Stimulated activated CD4-positive, alpha-beta T cell treated with anti-CD3 and anti-CD28 coated beads, TNF-alpha, amount 100 ng/mL, for 4 hours (primary cell): ENCODE measurements at places on chromosomes 7 and 10.

GRCh38 chr7:121624958-121625357 lies 228.8 kb upstream of the FAM3C start:
- no peak for DNase-seq

- DNase-seq = no peak
These were observed 297.8 kb downstream of the SDK1 start for GRCh38 chr7:3598854-3599253.

GRCh38 chr7:137962491-137962874 lies 39.4 kb downstream of the CREB3L2 start:
- DNase-seq = no peak

GRCh38 chr7:25804154-25804553 lies 347.8 kb upstream of the NFE2L3 start:
- no peak for DNase-seq

DNA sequence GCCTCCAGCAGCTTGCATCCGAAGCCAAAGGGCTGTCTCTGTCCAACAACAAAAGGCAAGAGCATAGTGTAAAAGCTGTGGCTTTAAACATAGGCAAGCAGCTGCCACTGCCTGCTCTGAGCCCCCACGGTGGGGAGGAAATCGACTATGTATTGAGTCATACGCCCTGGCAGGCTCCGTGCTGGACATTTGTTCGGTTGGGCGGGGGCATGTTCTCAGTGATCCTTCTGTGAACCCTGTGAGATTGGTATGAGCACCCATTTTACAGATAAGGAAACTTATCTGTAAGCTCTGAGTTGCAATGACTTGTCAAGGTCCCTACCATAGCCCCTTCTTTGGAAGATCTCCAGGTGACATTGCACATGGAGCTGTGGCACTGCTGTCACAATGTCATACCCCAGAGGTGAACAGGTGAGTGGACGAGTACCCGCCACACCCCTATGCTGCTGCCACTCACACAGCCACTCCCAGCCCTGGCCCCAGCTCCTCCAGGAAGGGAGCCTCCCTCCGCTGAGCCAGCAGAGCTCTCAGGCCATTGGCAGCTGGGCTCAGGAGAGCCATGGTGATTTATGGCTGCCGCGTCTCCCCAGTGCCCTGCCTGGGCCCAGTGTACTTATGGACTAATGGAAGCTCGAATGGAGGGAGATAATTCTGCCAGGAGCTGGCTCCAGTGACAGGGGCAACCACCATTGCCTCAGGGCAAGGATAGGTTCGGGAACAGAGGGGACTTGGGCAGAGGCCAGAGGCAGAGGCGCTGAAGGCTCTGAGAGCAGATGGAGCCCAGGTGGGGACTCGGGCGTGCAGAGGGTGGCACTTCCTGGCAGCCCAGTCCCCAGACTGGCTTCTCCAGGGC lies 43.7 kb downstream of the UNC5B start:
- no peak for DNase-seq

GRCh38 chr10:110268442-110268841 lies 36.3 kb downstream of the SMNDC1 start:
- no peak for DNase-seq

GRCh38 chr7:45647967-45648670 lies 74.0 kb downstream of the ADCY1 start:
- DNase-seq = no peak

DNA sequence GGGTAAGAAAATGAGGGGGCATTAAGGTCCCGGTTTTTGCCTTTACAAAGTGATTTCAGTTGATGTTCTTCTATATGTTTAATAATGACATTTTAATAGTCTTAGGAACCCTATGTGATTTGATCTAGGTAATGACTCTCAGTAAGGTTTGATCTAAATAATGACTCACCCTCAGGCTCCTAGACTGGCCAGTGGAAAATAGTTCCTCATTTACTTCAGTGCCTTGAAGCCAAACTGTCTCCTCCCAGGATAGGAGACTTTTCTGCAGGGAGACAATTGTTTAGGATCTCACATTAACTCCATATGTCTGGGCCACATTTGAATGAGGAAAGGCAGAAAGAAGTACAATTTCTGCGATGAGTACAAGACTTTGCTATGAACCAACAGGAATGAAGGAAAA lies 1331.9 kb downstream of the XPNPEP1 start:
- DNase-seq = no peak

DNA sequence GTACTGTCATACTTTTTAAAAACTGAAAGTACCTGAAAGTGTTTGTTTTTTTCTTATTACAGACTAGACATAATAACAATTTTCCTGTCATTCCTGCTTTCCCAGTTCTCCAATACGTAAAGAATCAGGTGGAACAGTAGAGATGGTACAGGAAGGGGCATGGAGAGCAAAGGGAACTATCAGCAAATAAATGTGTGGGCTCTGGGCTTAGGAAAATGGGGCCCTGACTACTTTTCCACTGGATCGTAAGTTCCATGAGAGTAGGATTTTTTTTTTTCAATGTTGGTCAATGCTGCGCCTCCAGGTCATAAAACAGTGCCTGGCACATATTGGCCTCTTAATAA lies 15.2 kb upstream of the FAS start:
- no peak for DNase-seq

DNA sequence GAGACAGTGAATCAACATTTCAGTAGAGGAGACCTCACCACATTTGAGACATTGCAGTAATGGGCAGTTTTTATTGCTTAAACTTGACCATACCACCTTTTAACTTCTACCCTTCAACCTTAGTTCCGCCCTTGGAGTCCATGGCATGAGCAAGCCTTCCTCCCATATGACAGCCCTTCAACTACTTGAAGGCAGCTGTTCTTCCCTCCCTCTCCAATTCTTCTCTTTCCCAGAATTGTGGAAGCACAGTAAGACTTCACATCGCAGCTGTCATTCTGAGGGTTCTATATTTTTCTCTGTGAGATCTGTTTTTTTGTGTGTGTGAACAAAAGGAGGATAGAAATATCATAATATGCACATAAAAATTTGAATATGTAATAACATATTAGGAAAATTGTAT lies 2.2 kb upstream of the TSPAN12 start:
- DNase-seq = no peak

DNA sequence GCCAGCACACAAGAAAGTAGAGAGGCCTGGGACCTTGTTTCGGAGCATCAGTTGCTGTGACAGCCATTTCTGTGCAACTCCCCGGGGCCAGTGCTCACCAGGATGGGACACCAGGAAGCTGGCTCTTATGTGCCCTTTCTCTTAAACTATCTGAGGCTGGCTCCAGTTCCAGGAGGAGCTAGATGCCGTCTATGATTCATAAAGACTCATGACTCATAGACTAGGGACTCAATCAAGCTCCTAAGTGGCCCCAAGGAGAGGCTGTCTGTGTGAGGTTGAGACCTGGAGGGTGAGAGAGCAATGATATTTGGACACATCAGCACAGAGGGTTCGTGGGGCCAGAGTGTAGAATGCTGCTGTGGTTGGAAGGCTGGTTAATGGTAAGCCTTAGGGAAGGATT lies 580.1 kb downstream of the CCSER2 start:
- DNase-seq = no peak

DNA sequence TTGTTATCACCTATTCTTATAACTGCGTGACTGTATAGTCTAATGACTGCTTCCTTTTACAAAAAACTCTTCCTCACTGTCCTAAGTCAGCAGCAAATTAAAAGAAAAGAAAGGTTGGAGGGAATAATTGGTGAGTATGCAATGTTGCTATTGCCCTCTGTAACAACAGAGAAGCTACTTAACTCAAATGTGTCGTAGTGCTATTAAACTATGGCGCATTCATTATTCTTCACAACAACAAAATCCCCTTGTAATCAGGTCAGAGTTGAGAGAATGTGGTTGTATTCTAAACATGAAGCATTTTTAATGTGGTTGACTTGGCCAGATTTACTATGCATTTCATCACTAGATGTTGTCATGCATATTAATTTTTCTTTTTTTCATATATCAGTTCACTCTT lies 897.8 kb upstream of the PHF14 start:
- DNase-seq = no peak

GRCh38 chr10:44913350-44914081 lies 2.4 kb downstream of the TMEM72 start:
- DNase-seq = no peak

- DNase-seq = no peak
These were observed 254.5 kb downstream of the AHR start for GRCh38 chr7:17552952-17553351.

GRCh38 chr7:152556013-152556755 lies 119.8 kb downstream of the XRCC2 start:
- no peak for DNase-seq

DNA sequence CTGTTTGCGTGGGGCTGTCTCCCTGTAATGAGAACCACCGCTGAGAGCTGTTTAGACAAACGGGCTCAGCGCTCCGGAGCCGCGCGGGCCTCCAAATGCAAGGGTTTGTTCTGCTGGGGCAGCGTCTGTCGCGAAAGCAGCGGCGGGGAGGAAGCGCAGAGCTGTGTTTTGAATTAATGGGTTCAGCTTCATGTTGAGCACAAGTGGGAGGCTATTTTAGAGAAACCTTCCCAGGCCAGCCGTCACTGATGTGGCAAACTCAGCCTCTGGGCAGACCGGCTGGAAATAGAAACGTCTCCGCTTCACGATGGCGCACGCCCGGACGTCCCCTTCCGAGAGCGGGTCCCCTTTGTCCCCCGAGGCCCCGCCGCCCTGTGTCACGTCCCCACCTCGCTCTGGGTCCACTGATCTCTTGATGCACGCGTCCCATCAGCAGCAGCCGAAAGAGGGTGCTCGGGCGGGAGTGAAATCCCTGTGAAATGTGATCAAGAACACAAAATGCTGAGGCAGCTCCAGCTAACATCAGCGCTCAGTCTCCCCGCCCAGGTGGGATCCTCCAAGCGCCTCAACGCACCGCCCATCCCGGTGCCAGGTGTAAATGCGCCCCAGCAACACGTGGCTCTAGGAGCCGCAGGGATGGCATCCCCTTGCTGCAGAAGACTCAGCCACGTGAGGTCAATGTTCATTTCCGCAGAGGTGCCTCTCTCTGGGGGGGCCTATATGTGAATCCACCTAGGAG lies 44.9 kb downstream of the BAMBI start:
- no peak for DNase-seq

DNA sequence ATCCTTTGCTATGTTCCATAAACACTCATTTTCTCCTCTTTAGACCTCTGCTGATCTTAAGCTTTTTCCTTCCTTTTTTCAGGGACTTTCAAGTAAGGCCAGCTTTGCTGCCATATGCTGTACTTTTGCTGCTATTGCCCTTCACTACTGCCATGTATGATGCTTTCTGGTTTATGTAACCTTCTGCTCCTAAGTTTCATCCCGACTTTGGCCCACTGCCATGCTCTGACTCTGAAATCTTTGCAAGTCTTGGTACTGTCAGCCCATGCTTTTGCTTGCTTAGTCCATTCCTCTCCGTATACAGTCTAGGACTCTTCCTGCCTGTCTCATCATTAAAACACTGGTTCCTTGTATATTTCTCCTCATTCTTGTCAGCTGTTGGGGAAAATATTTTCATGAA lies 152.4 kb downstream of the RNF133 start:
- no peak for DNase-seq

DNA sequence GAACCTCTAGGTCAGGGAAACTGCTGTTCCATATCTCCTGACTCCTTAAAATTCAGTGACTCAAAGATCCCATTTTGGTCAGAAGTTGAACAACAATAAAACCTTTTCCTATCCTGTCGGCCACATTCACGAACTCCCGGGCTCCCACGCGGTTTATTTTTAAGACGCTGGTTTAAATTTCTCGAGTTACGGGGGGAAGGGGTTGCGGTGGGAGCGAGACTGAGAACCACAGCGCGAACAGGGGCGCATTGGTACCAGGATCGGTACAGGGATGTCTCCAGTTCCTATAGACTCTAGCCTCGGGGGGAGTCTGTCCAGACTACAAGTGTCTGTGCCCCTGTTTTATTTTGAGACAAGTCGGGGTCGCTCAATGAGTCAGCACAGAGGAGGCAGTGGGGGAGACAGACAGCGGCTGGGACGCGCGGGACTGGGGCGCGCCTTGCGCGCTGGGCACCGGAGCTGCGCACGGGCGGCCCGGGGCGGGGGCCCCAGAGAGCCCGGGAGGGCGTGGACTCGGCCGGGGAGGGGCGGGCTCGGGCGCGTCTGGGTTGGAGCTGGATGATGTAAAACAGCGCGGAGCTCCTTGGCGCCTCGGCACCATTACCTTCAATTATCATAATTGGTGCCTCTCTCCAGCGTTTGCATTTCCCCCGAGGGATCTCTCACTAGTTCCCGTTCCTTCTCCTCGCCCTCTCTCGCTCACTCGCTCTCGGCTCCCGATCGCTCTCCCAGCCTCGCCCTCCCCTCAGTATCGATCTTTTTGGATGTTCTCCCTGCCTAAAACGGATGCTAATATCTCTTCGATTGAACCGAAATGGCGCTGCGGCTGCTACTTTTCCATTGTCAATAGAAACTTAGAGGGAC lies 8.7 kb upstream of the BAMBI start:
- DNase-seq = no peak

DNA sequence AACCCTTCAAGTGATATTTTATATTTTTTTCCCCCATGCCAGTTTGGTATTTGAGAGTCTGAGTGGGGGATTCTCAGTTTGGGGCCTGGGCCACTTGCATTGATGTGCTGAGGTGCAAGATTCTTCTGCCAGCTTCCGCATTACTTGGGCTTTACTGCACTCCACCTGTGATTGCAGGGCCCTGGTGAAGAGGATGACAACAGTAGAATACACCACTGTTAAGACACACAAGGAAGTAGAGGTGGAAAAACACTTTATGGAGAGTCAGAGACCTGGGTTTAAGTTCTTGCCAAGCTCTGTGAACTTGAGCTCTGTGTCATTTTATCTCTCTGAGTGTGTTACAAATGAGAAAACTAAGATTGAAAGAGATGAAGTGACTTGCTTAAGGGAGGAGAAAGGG lies 209.4 kb downstream of the LRMDA start:
- no peak for DNase-seq

- DNase-seq = no peak
These were observed 148.6 kb downstream of the IMMP2L start for GRCh38 chr7:111413739-111414138.

DNA sequence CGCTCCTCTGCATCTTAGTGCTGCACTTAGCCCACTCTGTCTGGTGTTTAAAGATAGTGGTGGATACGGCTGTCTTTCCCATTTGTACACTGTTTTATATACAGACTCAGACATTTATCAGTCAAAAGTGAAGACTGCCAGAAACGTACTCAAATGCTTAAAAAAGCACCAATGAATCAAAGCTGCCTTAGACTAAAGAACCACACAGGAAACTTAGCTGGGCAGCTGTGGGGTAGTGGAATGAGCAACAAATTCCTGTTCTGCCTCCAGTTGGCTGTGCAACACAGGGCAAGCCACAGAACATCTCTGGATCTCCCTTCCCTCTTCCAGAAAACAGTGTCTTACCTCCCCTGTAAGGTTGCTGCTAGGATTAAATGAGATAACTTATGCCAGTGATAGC lies 76.0 kb downstream of the ATXN7L1 start:
- no peak for DNase-seq
